ENCODE measurements at places on chromosomes 1 and 21. TPM values are rescaled to one million over a fixed set of nuclear protein-coding genes. Genes with fewer than 3 reads are reported as not detected.
A peak's percentile ranks its signal among the peaks of the same experiment; 100 is the strongest.

DNA sequence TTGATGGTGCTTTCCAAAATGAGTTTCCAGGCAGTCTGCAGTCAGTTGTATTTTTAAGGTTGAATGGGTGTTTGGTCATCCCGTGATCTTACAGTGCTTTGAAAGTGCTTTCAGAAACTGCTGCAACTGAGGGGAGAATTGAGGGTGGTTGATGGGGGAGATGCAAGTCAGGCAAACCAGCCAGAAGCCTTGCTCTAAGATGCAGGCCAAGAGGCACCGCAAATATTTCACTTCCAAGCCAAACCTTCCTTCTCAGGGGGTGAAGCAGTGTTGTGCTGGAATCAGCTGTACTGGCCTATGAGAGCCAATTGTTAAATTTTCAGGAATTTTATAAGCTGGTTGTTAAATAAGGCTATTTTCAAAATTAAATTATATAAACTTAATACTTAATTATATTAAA, 151.6 kb downstream of the KCNJ6 start:
- H3K4me1 ChIP-seq = no peaks in the 10 kb centered on the region
- H3K36me3 ChIP-seq = no peaks in the 10 kb centered on the region
- no peak overlapping the region for H3K4me3 ChIP-seq
- DNase-seq = no peak
- H3K27me3 ChIP-seq = peaks cover 4% of the 10 kb centered on the region
- H3K27ac ChIP-seq = no peak overlapping the region

- peaks cover 39% of the 10 kb centered on the region for H3K27me3 ChIP-seq
- no peak for DNase-seq
- no peak overlapping the region for H3K4me3 ChIP-seq
- H3K4me1 ChIP-seq = no peaks in the 10 kb centered on the region
These were observed 177.3 kb upstream of the ETV3 start for GRCh38 chr1:157315544-157315943.

DNA sequence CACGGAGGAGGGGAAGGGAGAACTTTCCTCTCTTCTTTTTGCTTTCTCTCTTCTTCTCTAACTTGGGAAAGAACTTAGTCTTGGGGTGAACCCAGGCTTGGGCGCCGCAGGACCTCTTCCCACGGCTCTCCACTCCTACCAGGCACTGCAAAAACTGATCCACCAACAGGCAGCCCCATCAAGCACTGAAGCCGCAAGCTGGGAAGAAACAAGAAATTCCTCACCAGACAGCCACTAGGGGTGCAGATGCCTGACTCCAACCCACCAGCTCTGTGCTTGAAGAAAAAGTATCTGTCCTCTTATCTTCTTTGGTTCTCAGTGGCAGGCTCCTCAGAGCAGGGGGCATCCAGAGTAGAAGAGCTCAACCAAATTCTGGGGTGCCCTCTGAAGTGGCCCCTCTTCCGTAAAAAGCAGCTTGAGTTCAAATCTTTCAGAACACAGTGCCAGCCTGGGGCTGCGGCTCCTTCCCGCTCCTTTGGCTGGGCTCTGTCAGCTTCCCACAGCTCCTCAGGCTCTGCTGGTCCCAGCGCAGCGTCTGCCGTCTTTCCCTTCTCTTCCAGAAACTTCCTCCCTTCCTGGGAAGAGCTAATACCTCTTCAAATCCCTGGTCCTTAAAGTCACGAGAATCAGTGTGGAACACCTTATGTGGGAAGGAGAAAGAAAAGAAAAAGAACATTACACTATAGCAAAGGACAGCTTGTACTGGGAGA, 2.4 kb downstream of the SLC41A1 start:
- DNase-seq = no peak
- no peak overlapping the region for H3K27ac ChIP-seq
- H3K27me3 ChIP-seq = no peaks in the 10 kb centered on the region
- no peak overlapping the region for H3K4me3 ChIP-seq
- peaks cover 72% of the 10 kb centered on the region for H3K4me1 ChIP-seq
- peaks cover 5% of the 10 kb centered on the region for H3K36me3 ChIP-seq

DNA sequence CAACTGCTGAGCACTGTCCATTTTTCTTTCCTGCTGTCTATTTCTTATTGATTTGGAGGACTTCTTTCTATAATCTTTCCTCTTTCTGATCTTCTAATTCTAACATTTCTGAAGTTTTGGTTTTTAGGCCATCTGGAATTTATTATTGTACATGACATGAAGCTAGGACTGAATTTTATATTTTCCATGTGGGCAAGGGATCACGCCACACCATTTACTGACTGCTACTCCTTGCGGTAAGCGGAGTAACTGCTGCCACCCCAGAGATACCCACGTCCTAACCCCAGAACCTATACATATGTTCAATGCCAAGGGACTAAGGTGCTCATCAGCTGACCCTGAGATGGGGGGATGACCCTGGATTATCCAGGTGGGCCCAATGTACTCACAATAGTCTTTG, 70.6 kb downstream of the NPHP4 start:
- H3K4me1 ChIP-seq = no peaks in the 10 kb centered on the region
- peaks cover 2% of the 10 kb centered on the region for H3K36me3 ChIP-seq
- no peaks in the 10 kb centered on the region for H3K27me3 ChIP-seq
- no peak overlapping the region for H3K4me3 ChIP-seq
- no peak overlapping the region for H3K27ac ChIP-seq

- no peaks in the 10 kb centered on the region for H3K27me3 ChIP-seq
- H3K4me3 ChIP-seq = no peak overlapping the region
- H3K36me3 ChIP-seq = no peaks in the 10 kb centered on the region
- H3K4me1 ChIP-seq = no peaks in the 10 kb centered on the region
These were observed 282.5 kb downstream of the RGS7 start for GRCh38 chr1:241074507-241074906.

DNA sequence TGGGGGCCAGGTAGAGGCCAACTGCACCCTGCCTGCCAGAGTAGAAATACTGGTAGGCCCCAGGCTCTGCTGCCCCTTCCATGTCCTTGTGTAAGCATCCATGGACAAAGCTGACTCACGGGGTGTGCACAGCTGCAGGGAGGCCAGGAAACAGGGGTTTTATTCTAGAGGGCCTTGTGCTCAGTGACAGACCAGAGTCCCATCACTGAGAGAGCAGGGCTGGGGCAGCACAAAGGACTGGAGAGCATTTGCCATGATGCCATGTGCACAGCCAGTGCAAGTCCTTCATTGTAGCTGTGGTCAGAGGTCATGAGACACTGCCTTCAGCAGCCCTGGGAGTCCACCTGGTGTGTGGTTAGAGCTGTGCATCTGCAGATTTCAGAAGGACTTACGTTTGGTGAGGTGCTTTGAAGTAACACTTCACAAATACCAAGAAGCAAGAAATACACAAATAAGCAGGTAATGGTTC, 8.1 kb downstream of the ARF1 start:
- H3K4me3 ChIP-seq = peak overlapping the region; percentile 32
- DNase-seq = no peak
- peaks cover 69% of the 10 kb centered on the region for H3K4me1 ChIP-seq
- peak overlapping the region; percentile 71 for H3K27ac ChIP-seq

GRCh38 chr1:226589008-226589733, 40.6 kb downstream of the STUM start:
- DNase-seq = no peak
- no peaks in the 10 kb centered on the region for H3K27me3 ChIP-seq
- no peak overlapping the region for H3K27ac ChIP-seq
- H3K4me3 ChIP-seq = no peak overlapping the region
- no peaks in the 10 kb centered on the region for H3K36me3 ChIP-seq

DNA sequence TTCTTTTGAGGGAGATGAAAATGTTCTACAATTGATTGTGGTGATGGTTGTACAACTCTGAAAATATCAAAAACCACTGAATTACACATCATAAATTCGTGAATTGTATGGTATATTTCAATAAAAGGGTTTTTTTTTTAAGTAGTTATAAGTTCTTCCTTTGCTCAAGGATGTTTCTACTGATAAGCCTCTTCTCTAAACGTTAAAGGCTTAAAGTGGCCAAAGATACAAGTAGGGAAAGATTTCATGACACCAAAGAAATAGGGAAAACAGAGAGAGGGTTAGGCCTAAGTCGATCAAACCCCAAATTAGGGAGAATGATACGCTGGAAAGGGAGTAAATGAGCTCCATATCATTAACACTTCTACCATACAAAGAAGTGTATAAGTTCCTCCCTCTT, 4.1 kb downstream of the KDM5B start:
- no peak for DNase-seq
- H3K4me3 ChIP-seq = peak overlapping the region; percentile 43
- peaks cover 64% of the 10 kb centered on the region for H3K4me1 ChIP-seq
- peaks cover 6% of the 10 kb centered on the region for H3K36me3 ChIP-seq

Gene JUN
- 36.5 TPM for total RNA-seq

Gene KIF1B
- total RNA-seq = 16.6 TPM

Gene CD244
- total RNA-seq = 0.91 TPM

Gene TCEA3
- 4.7 TPM for total RNA-seq

Gene KLF17
- total RNA-seq = not detected

Gene ADGRL2
- total RNA-seq = not detected

Data from activated T-cell treated with anti-CD3 and anti-CD28 coated beads, Interleukin-2, amount 50 U/mL, for 72 hours (primary cell).